ENCODE measurements at places on chromosomes 7 and 10. TPM values are rescaled to one million over a fixed set of nuclear protein-coding genes. Genes with fewer than 3 reads are reported as not detected.

The DYNC1I1 gene
- not detected for total RNA-seq

The SEMA4G gene
- total RNA-seq, result 0.57 TPM

- DNase-seq, result peak; percentile 40
Observed at GRCh38 chr10:22573820-22574569, 140.4 kb downstream of the PIP4K2A start.

The PNLIP gene
- not detected for total RNA-seq

GRCh38 chr10:79390551-79391229 lies 43.4 kb downstream of the PPIF start:
- no peak for DNase-seq

The ZNF804B gene
- total RNA-seq, result not detected

The CHAT gene
- total RNA-seq, result not detected

GRCh38 chr10:21065621-21066248 lies 168.6 kb upstream of the NEBL start:
- no peak for DNase-seq

GRCh38 chr10:74925708-74926107 lies 99.3 kb downstream of the KAT6B start:
- no peak for DNase-seq

DNA sequence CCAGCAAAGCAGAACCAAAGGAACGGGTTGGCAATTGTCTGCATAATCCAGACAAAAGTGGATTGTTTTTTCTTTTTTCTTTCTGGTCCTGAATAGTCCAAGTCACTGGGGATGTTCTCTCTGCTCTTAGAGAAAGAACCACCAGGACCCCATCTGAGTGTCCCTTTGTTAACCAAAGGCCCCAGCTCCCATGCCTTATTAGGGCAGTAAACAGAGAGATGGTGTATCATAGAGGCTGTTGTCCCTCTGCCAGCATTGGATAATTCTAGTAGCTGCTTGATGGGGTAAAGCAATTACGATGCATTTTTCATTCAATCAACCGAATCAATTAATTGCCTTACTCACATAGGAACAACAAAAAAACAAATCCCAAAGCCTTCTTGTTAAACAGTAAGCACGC lies 213.0 kb downstream of the BUB3 start:
- no peak for DNase-seq

DNA sequence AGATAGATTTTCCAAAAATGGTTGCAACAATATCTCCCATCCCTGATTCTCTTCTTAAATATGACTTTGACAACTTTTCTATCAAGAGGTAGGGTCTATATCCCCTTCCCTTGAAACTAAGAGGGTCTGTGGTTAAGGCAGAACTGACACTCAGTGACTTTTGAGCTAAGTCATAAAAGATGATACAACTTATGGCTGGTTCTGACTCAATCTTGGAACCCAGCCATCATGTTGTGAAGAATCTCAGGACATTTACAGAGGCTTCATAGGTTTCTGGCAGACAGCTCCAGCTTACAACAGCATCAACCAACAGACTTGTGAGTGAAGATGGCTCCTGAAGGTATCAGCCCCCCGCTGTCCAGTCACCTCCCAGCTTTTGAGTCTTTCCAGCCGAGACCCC lies 203.5 kb downstream of the RNLS start:
- no peak for DNase-seq

The STEAP1B gene
- not detected for total RNA-seq

- no peak for DNase-seq
Observed at GRCh38 chr10:114181971-114182370, 2.8 kb downstream of the TDRD1 start.

The ZMIZ2 gene
- total RNA-seq, result 122 TPM

DNA sequence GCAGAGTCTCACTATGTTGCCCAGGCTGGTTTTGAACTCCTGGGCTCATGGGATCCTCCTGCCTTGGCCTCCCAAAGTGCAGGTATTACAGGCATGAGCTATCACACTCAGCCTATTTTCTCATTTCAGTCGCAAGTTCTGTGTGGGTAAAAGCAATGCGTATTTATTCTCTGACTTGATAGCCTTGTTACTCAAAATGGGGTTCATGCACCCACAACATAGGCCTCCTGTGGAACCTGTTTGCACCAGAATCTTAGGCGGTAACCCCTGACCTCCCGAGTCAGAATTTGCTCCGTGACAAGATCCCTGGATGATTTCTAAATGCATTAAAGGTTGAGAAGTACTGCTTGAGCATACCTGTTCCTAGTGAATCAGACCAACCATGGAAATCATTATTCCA lies 7.3 kb downstream of the IL2RA start:
- DNase-seq, result no peak

GRCh38 chr10:19979628-19980027 lies 163.4 kb downstream of the PLXDC2 start:
- DNase-seq, result no peak

The SEMA3E gene
- total RNA-seq, result not detected

The COL26A1 gene
- not detected for total RNA-seq

DNA sequence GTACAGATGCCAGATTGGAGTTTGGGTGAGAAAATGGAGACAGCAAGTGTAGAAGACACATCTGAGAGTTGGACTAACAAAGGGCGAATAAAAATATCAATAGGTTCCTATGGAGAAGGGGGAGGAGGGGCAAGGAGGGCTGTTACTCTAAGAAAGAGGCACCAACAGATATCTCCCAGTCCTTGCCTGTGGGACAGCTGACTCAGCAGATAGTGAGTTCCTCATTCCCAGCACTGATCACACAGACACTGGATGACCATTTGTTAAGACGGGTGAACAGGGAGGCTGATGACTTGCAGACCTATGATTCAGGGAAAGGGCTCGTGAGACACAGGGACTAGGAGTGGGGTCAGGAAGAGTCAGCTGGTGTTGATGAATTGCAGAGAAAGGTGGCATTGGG lies 5.7 kb upstream of the PRR15 start:
- DNase-seq, result no peak

DNA sequence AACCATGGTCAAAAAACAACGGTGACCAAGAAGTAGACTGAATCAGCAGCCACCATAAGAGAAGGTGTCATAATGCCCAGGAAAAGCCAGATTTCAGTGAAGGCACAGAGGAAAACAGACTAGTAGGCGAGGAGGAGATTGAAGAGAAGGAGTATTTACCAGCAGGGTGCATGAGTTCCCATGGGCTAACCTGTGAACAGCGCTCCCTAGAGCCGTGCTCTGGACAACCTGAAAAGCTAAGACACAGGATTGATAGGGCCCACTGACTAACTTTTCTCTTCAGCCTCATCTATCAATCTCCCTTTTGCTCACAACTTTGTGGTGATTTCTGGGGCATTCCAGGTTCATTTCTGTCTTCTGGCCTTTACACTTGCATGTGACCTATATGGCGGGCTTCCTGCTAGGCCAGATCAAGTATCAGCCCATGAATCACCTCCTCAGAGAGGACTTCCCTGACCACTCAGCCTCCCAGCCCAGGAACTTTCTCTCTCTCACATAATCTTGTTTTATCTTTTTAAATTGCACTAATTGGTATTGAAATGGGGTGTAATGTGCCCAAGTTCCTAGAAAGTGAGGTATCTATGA lies 12.8 kb downstream of the ANKRD22 start:
- DNase-seq, result no peak

The ELMO1 gene
- total RNA-seq, result 66.2 TPM

DNA sequence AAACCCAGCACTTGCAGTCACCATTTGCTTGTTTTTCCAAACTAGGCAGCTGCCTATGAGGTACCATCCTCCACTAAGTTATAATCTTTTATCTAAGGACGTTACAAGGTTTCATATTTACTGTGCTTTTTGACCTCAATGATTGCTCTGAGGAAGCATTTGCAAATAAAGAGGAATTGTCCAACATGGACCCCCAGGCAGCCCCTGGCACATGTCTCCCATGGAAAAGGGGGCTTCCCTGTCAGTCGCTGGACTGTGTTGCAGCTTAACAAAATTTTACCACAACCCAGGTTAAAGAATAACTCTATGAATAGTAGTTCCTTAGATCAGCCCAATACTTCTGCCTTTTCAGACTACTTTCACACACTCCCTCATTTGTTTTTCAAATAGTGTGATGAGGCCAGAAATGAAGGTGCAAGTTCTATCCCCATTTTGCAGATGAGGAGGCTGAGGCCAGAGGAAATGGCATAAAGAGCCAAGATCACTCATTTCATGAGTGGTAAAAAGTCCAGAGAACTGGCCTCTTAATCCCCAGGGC lies 52.8 kb upstream of the ZPBP start:
- DNase-seq, result no peak

DNA sequence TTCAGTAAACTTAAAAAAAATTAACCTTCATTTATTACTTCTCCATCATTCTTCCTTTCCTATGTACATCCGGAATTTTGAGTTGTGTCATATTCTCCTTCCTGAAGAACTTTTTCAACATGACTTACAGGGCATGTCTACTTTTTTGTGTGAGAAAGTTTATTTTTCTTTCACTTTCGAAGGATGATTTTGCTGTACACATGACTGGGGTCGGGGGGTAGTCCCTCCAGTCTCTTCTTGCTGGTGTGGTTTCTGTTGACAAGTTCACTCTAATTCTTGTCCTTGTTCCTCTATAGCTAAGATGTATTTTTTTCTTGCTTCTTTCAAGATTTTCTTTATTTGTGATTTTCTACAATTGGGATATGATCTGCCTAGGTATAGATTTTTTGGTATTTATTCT lies 55.8 kb downstream of the INPP5A start:
- DNase-seq, result no peak

The TECPR1 gene
- 33.7 TPM for total RNA-seq

DNA sequence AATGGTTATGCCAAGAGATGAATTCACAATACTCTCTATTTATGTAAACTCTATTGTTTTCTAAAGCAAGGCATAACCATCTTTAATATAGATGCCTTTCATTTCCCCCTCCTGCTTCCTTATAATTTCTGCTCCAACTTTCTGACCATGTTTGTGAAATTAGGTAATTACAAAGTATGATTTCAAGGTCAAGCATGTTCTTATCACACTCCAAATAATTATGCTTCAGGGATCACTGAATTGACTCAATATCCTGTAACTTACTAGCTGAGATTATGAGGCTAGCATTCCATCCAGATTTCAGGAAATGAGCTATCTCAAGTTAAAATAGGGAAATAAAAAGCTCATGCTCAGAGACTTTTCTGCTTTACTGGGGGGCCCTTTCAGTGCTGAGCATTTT lies 655.9 kb upstream of the IGFBP3 start:
- no peak for DNase-seq

GRCh38 chr7:81013083-81013817 lies 94.4 kb upstream of the SEMA3C start:
- no peak for DNase-seq

The ABCB4 gene
- 0.44 TPM for total RNA-seq

The OR2A14 gene
- not detected for total RNA-seq
